Fibroblast of skin of left quadriceps (primary cell): ENCODE measurements at places on chromosomes 6 and 20.

GRCh38 chr6:117008618-117009017 lies 131.6 kb downstream of the RFX6 start:
- no peak for DNase-seq

DNA sequence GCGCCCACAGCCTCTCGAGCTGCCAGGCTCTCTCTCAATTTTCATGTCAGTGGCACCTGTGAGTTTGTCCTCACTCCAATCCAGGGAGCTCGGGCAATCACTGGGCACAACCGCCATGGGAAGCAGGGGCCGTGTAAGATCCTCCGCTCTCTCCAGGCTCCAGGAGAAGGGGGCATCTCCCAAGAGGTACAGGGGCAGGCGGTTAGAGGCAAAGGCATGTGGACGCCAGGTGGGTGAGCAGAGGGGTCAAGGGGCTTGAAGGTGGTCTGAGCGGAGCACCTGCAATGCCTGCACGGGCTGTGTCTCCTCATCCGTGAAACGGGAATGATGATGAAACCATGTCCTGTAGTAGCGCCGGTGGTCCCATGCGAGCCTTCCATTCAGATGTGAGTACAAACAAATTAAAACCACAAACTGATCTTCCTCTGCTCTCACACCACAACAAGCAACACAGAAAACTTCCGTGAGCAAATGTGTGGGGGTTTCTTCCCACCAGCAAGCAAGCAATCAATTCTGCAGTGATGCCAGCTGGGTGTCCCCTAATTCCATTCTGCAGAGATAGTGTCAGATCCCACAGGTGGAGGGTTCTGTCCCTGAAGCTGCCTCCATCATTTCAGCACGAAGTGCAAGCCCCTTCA lies 222.5 kb upstream of the PMEPA1 start:
- DNase-seq = no peak

DNA sequence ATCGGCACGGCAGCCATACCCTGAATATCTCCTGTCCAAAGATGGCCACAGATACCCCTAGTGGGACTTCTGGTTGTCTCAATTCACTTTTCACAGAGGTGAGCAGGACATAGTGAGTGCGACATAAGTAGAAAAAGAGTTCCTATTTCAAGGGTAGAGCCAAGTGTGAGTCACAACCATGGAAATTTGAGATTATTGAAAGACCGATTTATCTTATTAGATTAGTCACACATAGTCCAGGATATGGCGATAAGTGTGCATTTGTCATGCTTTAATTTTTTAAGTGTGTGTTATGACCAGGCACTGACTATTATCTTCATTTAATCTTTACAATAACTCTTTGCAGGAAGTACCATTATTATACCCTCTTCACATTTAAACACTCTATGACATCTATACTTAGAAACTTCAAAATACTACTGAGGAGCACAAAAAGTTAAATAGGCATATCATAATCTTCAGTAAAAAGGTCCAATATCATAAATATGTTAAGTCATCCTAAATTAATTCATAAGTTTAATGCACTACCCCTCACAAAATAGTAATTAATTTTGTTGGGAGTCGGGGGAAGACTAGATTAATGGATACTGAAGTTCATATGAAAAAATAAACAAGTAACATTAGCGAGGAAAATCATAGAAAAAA lies 13.4 kb upstream of the TNFAIP3 start:
- DNase-seq = no peak

GRCh38 chr20:35992713-35993335 lies 24.4 kb downstream of the CNBD2 start:
- peak; percentile 32 for DNase-seq

DNA sequence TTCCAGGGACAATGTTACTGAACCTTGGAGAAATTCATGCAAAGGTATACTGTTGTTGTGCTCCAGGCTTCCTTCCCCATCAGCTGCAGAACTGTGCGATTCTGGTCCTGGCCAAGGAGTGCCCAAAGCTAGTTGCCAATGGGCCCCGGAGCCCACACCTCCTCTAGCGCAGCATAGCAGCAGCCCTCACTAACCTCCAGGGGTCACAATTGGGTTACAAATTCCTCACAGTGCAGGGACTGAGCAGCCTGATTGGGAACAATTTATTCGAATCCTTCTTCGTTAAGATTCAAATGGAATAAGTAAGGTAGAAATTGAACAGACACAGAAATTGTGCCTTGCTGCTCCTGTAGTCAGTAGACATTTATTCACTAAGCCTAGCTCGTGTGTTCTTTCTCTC lies 284.9 kb downstream of the PRKN start:
- no peak for DNase-seq

DNA sequence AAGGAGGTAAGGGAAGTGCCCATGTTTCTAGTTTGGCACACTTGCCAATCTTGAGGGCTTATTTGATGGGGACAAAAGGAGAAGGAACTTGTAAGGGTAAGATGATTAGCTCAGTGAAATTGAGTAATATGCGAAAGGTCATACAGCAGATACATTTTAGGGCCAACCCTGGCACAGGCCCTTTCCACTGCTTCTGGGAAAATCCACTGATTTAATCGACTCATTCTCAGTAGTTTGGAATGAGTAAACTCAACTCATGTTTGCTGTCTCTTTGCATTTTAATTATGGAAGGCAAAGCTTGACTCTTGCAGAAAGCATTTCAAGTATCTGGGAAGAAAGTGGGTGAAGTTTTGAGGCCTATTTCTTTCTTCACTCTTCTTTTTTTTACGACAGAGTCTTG lies 20.0 kb downstream of the PHF20 start:
- peak; percentile 64 for DNase-seq

DNA sequence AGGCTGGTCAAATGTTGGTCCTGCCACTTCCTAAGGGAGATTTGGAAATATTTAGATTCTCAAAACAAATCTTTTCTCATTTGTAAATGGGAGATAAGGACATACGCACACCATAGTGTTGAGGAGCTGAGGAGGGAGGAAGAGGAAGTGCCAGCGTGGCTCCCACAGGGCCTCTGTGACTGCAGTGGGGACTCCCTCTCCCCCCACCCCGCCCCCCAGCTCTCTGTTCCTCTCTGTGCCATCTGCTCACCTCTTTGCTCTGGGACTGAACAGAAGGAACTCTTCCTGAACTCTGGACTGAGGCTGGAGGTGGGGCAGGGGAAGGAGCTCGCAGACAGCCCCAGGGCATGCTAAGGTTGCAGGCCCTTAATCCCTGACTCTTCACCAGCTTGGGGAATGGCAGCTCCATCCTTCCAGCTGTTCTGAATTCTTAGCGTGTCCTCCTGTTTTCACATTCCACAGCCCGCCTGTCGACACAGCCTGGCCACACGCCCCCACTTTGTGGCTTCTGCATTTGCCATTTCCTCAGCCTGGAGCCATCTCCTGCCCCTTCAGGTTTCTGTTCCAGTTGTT lies 11.4 kb downstream of the DDX27 start:
- DNase-seq = no peak

GRCh38 chr6:89379281-89379680 lies 26.8 kb upstream of the UBE2J1 start:
- no peak for DNase-seq

DNA sequence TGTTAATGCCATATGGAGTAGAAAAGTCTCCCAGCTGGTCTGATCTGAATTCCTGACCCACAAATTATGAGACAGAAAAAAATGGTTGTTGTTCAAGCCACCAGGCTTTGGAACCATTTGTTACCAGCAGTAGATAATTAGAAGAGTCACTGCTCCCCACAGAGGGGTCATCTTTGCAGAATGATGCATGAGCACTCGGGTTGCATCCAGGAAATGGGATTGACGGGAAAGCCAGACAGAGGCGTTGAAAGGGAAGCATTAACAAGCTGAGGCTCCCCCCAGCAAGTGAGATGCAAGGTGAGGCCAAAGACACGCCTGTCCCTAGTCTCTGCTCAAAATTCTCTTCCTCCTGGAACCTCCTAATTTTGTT lies 182.5 kb downstream of the SYNDIG1 start:
- DNase-seq = no peak

DNA sequence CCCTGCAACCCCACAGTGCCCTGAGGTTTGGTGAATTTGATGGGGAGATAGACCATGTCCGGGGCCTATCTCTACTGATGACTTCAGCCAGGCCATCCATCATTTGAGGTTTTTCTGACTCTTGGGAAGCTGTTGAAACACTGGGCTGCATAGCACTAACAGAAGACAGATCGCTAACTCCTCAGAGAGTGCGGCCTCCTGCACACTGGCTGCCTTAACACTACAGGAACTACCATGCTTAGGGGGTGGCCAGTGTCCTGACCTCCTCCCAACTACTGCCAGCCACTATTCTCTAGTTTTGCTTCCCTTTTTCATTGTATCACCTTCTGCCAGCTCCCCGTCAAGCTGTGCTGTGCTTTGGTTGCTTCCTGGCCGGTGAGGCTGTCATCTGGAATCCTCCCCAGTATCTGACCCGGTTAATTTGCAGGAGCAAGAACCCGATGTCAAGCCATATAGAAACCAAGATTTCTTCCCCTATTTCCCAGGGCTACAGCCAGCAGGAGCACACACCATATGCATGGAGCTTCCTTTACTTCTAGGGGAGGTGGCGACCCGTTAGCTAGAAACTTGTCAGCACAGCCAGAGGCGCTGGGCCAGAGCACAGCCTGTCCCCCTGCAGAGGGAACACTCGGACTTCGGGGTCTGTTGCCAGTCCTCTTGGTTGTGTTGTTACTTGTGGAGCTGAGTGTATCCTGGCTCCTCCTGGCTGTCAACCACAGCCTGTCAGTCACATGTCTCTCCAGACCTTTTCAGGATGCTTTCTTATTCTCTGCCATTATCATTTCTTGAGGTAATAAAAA lies 57.3 kb upstream of the TRAF3IP2 start:
- DNase-seq = no peak

DNA sequence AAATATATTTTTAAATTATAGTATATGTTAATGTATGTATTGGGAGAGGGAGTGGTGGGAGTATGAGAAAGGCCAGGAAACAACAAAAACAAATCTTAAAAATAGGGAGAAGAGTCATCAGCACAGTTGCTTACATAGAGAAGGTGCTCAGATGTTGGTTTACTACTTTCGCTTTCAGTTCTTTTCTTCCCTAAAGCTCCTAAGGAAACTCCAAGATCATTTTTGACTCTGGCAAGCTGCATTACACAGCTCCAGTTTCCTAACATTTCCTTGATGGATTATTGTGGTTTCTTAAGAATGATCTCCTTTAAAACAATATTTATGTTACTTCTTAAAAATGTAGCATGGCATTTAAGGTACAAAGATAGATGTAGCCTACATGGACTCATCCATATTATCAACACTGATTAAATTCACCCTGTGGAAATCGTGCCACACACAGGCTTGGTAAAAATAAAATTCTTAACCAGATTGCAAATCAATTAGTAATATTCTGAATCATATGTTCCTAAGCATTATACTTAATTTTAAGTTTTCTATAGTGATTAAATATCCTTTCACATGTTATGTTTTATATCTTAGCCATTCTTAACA lies 118.0 kb upstream of the MAN1A1 start:
- no peak for DNase-seq

DNA sequence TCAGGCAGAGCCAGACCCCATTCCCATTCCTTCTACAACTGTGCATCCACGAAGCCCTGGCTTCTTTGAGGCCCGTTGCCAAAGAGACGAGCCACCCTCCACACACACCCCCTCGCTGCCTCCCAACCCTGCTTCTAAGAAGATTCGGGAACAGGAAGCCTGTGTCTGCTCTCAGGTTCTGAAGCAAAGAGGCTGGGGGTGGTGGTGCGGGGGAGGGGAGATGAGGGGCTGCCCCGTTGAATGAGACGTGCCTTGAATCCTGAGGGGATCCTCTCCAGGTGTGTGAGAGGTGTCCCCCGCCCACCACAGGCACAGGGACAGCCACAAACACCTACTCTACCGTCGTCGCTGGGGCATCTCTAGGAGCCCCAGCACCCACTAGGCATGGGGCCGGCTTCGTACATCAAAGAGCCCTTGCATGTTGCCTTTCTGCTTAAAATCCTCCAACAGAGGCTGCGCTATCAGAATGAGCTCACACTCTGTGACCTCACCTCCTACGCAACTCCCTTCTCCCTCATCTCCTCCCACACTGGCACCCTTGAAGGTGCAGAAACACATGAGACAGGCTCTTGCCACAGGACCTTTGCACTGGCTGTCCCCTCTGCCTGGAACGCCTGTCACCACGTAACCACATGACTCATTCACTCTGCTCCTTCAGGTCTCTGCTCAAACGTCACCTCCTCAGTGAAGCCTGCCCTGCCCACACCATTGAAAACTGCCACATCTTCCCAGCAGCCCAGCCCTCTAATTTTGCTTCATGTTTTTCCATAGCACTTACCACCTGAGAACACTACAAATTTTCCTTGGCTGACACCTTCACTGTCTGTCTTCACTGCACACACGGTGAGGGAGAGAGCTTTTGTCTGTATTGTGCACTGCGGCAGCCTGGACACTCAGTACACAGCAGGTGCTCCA lies 58.5 kb downstream of the PREX1 start:
- no peak for DNase-seq

DNA sequence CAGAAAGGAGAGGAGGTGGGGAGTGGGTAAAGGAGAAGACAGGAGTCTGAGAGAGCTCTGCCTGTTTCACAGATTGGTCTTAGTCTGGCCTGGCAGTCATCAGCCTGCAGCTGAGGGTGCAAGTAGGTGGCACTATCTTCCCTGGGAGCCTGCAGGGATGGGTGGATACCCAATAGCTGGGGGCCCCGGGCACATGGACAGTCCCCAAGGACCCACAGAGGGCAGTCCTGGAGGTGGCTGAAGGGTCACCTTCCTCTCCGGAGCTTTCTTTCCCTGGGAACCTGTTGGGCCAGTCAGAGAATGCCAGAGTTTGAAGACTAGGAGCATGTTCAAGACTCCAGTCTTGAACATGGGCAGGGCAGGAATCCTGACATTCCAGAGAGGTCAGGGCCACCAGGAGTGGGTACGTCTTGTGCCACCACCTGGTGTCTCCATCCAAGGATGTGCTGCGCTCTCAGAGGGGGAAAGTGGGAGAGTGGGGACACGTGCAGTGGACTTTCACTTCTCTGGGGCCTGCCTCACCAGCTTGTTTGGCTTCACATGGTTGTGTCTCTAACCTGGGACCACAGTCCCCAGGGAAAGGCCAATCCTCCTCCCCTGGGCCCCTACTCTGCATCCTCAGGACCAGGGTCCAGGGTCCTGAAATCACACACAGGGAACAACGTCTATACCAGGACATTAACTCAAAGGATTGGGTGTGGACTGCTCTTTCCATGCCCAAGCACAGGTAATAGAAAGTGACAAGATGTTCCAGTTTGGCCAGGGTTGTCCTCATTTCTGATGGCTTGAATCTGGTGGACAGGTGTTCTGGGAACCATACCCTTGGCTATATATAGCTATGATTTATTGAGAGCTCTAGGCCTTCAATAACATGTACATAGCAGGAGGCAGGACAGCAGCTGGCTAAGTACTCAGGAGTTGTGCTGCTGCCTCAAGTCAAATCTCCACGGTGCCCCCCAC lies 18.0 kb downstream of the AARS2 start:
- DNase-seq = no peak
